Activated CD4-positive, alpha-beta T cell treated with anti-CD3 and anti-CD28 coated beads for 24 hours (primary cell): ENCODE measurements at places on chromosomes 2 and 18.

GRCh38 chr2:233323851-233324250 is 16.2 kb downstream of the SAG start:
- no peak for DNase-seq

DNA sequence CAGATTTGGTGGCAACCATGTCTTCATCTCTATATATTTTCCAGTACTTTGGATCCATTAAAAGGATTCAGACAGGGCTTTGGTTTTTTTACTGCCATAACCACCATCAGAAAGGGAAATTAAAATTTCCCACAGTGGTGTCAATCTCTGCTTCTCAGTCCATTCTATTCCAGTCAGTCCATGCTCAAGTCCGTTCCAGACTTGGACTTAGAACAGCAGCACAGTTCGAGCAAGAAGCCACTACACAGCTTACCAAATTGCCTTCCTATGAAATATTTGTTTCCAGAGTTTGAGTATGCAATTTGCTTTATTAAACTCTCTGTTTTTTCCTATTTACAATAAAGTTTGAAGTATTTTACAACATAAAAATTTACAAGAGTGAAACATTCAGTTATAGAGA is 306.5 kb upstream of the GULP1 start:
- no peak for DNase-seq

GRCh38 chr2:2547911-2548310 is 216.8 kb upstream of the MYT1L start:
- DNase-seq: no peak

DNA sequence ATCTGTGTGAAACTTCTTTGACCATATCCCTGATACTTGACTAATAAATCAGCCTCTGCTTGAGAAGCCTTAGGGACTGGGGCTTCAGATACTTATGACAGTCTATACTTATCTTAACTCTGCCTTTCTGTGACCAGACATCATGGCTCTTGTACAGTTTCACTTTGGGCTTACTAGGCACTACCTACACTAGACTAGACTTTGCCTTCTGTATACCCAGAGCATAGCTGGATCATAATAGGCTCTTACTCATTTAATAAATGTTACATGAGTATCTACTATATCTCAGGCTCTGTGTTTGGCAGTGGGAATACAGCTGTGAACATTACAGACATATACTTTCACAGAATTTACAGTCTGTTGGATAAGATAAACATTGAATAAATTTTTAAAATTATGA is 9.0 kb downstream of the UGP2 start:
- DNase-seq: no peak

GRCh38 chr18:13436576-13436975 is 218.0 kb downstream of the LDLRAD4 start:
- DNase-seq: no peak

DNA sequence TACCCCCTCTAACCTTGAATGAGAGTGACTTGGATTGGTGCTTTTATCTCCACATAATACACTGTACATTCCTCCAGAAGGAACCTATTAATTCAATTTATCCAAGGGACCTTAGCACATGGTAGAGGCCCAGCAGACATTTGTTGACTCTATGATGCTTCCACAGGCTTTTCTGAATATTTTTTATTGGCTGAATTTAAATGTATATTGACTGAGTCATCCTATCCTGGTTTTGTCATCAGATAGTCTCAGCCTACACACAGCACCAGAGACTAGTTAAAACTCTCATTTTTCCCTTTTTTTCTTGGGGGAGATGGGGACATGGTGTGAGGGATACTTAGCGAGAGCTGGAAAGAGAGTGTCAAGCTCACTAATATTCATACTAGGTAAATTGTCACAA is 101.6 kb downstream of the LRRC30 start:
- DNase-seq: no peak

- DNase-seq: no peak
Measured at GRCh38 chr2:7243276-7243675, 326.1 kb downstream of the RNF144A start.

DNA sequence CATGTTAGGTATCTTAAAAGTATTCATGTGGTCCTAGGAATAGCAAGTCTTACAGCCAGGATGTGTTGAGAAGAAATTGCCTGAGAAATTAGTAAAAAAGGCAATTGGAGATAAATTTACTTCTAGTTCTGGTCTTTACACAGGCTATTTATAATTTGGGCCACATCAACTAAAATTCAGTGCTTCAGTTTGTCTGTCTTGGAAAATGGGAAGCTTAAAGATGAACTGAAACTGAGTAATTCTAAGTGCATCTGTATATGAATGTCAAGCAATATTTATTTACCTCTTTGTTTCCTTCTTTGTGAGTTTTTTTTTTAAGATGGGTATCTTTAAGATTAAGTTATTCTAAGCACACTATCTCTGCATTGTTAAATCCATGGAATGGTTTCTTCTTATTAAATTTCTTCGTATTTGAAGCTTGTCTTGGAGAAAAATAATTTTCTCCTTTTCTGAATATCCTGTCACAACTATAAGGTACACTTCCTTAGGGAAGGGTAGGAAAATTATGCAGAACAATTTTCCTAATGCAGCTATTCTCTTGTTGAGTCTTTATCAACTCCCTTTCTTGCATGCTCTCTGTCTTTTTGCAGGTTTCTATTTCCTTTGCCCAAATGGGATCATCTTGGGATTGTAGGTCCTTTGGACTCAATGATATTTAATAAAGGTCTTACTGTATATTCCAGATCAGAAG is 39.7 kb upstream of the MMADHC start:
- DNase-seq: no peak

DNA sequence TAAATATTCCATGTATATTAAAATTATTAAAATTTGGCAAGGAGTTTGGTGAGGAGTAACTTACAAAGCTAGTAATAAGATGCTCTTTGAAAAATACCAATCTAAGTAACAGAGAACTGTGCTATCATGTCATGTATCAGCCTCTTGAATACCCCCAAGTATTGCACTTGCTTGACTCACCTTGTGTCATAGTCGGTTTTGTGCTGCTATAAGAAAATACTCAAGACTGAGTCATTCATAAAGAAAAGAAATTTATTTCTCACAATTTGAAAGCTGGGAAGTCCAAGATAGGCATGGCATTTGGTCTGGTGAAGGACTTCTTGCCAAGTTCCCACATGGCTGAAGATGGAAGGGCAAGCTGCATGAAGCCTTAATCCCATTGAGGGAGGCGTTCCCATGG is 179.2 kb downstream of the MEMO1 start:
- no peak for DNase-seq

DNA sequence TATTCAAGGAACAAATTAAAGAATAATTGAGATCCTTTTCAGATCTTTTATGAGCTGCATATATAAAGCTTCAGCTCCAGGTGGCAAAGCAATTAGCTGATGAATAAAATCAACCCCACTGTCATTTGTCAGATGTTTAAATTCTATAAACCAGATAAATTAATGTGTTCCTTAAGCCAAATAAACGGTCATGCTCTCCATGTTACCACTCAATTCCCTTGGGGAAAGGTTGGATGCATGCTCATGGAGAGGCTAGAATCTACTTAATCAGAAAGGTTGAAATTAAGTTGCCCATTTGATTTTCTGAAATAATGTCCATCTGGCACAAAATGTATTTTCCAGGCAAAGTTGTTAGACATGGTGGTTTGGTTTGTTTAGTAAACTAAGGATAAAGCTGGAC is 282.5 kb upstream of the SPRED2 start:
- no peak for DNase-seq

GRCh38 chr2:236397681-236398080 is 133.5 kb upstream of the ASB18 start:
- no peak for DNase-seq

DNA sequence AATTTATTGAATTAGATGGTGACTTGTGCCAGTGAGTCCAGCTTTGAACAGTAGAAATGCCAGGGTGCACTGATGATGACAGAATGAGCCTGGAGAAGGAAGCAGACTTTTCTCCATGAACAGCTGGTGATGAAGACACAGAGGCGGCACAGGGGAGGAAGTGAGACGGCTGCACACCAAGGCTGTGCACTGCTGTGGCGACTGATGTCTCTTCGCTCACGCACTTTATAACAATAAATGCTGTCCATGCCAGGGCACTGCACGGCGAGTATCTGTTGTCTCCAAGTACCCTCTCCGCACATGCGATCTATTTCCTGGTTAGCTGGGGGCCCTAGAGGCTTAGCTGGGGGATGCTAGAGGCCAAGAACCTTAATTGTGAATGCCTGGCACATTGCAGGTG is 175.2 kb downstream of the TMEM200C start:
- DNase-seq: no peak

GRCh38 chr2:160252900-160253299 is 52.8 kb upstream of the ITGB6 start:
- no peak for DNase-seq

DNA sequence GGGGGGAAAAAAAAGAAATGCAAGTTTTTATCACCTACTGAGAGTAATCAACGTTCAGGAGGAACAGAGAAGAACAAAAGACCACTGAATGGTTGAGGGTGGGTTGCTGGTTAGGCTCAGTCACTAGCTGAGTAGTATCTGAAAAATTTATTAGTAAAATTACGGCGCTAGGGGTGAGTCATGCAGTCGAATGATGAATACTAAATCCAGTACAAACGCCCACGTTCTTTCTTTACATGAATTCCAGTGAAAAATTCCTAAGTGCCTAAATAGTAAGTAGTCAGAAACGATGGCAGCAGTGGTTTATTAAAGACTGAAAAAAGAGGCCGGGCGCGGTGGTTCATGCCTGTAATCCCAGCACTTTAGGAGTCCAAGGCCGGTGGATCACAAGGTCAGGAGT is 52.0 kb downstream of the TEKT4 start:
- DNase-seq: no peak

GRCh38 chr2:226802573-226802972 is 3.0 kb upstream of the IRS1 start:
- no peak for DNase-seq

GRCh38 chr2:141927536-141927935 is 203.3 kb downstream of the LRP1B start:
- DNase-seq: no peak

DNA sequence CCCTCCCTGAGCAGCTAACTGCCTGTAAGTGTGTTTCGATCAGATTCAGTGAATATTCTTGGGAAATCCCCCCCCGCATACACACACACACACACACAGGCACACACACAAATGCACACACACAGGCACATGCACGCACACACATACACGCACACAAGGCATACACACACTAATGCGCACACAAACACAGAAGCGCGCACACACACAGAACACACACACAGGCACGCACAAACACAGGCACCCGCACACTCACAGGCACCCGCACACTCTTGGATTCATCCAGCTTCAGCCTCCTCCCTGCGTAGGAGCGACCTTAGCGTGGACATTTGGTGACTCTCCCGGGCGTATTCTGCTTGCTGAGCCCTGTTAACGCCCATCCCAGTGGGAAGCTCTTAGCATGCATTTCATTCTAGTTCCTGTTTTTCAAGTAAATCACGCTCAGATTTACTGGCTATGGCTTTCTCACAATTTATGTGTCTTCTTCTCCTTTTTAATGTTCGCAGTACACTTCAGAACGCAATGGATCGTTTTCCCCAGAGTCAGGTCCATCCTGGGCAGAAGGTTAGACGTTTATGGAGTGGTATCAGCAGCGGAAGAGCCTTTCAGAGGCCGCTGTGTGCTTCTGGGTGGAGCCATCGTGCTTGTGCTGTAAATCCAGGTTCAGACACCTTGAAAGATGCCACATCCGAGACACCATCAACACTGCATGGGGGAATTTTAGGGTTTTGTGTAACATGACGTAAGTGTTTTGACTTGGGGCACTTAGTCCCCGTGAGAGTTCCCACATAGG is 656.6 kb downstream of the GALR1 start:
- no peak for DNase-seq

DNA sequence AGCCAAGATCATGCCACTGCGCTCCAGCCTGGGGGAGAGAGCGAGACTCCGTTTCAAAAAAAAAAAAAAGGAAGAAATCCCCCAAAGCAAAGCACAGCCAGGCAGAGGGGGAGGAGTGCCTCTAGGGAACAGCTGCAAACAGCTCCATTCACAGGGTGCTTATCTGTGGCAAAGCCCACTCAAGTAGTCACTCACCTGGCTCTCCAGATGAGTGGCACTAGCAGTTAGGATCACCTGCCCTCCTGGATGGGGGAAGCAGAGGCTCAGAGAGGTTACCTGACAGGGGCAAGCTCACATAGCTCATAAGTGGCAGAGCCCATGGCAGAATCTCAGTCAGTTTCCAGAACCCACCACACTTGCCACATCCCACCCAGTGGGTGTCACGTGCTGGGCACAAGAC is 30.3 kb downstream of the TFCP2L1 start:
- no peak for DNase-seq

- no peak for DNase-seq
Measured at GRCh38 chr2:10486601-10487079, 38.5 kb upstream of the ODC1 start.

DNA sequence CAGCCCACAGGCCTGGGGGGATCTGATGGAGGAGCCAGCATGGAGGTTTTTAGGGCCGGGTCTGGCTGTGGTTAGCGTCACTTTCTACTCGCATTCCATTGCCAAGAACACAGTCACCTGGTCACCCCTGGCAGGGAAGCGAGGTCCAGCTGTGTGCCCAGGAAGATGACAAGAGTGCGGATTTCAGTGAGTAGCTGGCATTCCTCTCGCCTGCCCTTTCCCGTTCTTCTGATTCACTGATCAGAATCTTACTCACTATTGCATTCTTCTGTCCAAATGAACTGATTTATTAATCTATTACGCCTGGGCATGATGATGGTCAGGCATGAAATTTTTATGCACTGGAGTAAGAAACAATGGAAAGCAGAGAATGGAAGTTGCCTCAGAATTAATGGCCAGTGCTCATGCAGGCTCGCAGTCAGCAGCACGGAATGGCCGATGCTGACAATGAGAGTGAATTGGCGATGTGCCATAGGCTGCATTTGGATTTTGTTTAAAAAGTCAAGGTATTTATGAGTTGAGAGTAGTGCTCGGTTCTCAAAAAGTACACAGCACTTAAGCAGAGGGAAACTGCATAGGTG is 76.4 kb upstream of the MGAT5 start:
- DNase-seq: no peak

- no peak for DNase-seq
Measured at GRCh38 chr2:134152045-134153010, 101.5 kb upstream of the MGAT5 start.

GRCh38 chr2:98830571-98831145 is 99.7 kb upstream of the MGAT4A start:
- no peak for DNase-seq

- no peak for DNase-seq
Measured at GRCh38 chr2:96907115-96908041, 37.5 kb upstream of the SEMA4C start.
